Lower leg skin (tissue), 4 donors: ENCODE measurements at places on chromosomes 6 and 20. TPM values are rescaled to one million over a fixed set of nuclear protein-coding genes. Genes with fewer than 3 reads are reported as not detected.

RFX6 gene
- not detected for total RNA-seq

SIRPG gene
- not detected for total RNA-seq

NKX2-2 gene
- not detected for total RNA-seq

OR2H2 gene
- not detected for total RNA-seq

HS3ST5 gene
- not detected for total RNA-seq

CBLN4 gene
- total RNA-seq: not detected

QRSL1 gene
- total RNA-seq: 7.0 TPM

HLA-DRA gene
- 231 TPM for total RNA-seq

SLC17A3 gene
- not detected for total RNA-seq

SGK2 gene
- 1.8 TPM for total RNA-seq

CTAGE9 gene
- not detected for total RNA-seq

- no peak for DNase-seq
Observed at GRCh38 chr6:151445482-151445881, 6.4 kb downstream of the RMND1 start.

GRCh38 chr6:129893640-129894039 is 32.5 kb upstream of the TMEM244 start:
- no peak for DNase-seq

DNA sequence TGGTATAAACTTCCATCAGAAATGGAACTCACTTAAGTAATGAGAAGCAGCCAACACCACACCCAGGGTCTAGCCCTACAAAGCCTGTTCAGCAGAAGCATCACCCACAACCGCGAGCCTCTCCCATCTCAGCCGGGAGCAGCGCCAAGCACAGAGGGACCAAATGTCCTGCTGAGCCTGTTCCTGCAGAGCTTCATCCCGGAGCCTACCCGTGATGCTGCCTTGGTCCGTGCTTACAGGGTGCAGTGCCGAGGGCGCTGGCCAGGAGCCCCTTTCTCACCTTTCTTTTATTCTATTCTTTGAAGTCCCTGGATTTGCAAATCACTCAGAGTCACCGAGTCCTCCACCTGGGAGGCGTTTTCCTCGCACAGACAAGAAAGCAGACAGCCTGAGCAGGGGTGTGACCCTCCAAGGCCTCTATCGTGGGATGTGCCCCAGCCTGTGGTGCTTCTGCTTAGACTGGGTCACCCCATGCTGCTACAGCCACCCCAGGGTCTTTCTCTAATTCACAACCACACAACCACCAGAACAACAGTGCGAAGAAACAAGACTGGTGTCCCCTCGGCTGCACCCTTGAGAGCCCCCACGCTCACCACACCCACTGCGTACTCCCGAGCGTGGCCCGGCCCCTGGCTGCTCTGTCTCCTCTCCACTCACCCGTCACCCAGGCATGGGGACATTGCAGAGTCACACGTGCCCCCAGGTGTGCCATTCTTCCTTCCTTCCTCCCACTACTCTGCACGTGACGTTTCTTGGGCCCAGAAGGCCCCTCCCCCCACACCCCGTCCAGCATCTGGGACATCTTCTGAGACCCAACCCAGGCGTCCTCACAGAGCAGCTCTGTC is 92.2 kb upstream of the MPC1 start:
- no peak for DNase-seq

- DNase-seq: no peak
Observed at GRCh38 chr6:139248911-139249310, 42.9 kb downstream of the TXLNB start.

GRCh38 chr6:117677553-117678141 is 2.4 kb downstream of the NUS1 start:
- DNase-seq: no peak

DNA sequence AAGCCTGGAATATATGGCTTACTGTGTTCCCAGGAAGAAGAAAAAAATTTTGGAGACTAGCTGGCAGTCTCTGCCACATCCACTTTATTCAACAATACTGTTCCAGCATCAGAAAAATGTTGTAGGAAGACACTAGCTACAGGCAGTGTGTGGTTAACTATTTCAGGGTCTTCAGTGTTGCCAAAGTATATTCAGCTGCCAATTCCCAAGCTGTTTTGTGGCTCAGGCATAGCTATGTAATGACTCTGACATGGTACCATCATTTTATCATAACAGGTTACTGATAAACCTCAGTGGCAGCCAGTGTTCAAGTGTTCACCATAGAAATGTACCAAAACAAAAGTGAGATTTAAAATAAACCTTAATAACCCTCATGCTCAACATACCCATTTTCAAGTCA is 503.1 kb downstream of the ADGRB3 start:
- no peak for DNase-seq

GRCh38 chr6:22499815-22500214 is 69.6 kb upstream of the HDGFL1 start:
- no peak for DNase-seq

- no peak for DNase-seq
Observed at GRCh38 chr20:10647471-10647870, 26.3 kb downstream of the JAG1 start.

DNA sequence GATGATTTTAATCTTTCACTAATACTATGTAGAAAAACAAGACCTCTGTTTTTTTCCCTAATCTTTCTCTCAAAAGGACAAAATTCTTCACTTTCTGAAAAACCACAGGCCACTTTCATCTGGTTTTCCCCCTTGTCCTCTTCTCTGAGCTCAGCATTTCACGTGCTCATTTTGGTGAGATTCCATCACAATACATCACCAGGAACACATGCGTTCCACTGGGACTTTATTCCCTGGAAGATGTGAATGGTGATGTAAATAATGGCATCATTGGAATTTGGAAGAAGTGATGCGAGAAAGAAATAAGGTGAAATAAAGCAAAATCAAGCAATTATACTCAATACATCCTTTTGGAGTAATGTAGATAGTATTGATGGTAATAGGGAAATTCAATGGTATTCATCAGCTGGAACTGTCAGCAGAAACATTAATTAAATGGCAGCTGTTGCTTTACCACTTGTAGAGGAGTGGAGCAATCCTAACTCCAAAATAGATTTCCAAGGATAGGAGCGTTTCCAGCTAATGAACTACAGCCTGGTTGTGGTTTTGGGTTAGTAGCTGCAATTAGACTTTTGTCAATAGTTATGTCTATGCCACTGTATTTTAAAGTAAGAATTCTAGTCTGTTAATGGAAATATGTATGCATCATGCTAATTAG is 11.5 kb downstream of the FILIP1 start:
- peak; percentile 40 for DNase-seq

DNA sequence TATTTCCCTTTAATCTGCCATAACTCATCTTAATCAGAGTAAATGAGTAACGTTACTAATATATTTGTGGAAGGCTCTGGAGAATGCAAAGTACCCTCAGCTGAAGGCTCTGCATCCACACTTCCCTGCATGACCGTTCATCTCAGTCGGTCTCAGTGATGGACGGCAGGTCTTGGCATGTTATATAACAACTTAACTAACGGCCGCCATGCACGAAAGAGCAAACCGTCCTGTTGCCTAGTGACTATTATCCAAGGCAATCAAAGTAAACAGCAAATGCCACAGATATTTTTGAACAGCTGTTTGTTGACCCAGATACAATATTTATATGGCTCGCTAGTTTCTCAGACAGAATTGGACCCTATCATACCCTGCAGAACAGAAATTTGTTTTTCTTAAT is 194.9 kb upstream of the SMLR1 start:
- no peak for DNase-seq

GRCh38 chr6:1558388-1558787 is 51.3 kb upstream of the FOXC1 start:
- no peak for DNase-seq

DNA sequence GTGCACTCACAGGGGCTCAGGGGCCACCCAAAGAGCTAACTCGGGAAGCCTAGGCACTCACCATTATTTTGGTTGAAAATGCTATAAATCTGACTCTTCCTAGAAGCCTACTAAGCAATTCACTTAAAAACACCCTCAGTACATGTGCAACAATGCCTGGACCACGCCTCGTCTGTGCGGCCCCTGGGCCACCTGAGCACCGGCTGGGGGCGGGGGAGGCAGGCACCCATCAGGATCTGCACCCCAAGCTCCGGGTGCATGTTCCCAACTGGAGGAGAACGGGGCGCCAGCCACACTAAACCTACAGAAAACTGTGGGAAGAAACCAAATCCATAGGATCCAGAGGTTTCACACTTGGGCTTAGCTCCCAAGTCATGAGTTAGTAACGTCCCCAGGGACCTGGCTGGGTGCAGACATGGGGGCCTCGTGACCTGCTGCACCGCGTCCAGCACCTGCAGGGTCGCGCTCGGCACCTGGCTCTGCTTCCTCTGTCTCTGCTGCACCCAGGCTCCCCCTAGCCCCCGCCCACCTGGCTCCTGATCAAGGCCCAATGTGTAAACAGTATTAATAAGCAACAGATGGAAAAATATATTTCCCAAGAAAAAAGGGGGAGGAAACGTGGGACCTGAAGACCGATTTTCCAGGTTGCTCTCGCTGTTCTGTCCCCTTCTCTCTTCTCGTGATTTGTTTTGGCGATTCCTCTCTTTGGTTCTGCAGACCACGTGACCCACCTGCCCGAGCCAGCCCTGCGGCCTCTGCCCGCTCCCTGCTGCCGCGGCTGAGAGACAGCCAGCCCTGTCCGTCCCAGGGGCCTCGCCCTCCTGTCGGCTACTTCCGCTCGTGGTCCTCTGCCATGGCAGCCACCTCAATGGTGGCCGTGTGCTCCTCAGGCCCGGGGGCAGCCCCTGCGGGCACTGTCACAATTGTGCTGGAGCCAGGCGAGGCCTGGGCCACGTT is 15.5 kb upstream of the HELZ2 start:
- DNase-seq: no peak

- DNase-seq: no peak
Observed at GRCh38 chr6:130517444-130517931, 151.7 kb downstream of the TMEM200A start.

- DNase-seq: no peak
Observed at GRCh38 chr20:20490673-20491072, 122.8 kb downstream of the INSM1 start.

- DNase-seq: no peak
Observed at GRCh38 chr6:42514745-42515144, 49.1 kb upstream of the UBR2 start.

- no peak for DNase-seq
Observed at GRCh38 chr6:96302991-96303390, 218.6 kb upstream of the UFL1 start.

DNA sequence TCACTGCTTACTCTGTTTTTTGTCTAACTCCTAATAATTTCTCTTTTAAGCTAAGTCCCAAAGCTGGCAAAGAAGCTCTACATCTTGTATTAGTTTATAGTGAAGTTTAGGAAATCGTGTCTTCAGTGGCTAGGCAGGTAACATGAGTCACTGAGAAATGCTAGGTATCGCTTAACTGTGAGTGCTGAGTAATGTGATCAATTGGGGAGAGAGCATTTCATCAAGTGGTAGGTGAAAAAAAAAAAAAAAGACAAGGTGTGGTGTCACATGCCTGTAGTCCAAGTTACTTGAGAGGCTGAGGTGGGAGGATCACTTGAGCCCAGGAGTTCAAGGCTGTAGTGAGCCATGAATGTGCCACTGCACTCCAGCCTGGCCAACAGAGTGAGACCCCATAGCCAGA is 125.3 kb downstream of the FAM83B start:
- no peak for DNase-seq

GRCh38 chr20:59866338-59866737 is 67.1 kb downstream of the SYCP2 start:
- DNase-seq: no peak

- no peak for DNase-seq
Observed at GRCh38 chr20:51506527-51507215, 35.8 kb downstream of the NFATC2 start.

- DNase-seq: no peak
Observed at GRCh38 chr6:54614499-54615195, 231.9 kb upstream of the FAM83B start.

- no peak for DNase-seq
Observed at GRCh38 chr20:20211274-20211987, 156.5 kb upstream of the INSM1 start.

DNA sequence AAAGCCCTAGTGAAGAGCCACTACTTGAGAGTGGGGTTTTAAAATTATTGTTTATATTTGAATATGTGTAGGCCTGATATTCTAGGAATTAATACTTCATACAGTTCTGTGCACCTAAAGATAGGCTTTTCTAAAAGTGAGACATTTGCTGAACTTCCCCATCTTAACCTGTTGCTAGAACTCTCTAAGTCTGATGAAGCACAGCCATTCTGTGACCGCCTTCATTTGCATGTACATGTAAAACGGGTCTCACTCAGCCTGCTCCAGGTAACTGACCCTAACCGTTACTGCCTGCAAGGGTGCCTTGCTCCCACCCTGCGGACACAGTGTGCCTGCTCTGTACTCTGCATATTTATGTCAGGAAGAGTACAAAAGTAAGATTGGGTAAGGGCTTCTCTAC is 44.3 kb upstream of the IRF4 start:
- no peak for DNase-seq

- DNase-seq: no peak
Observed at GRCh38 chr6:139152088-139152891, 17.4 kb downstream of the HECA start.

DNA sequence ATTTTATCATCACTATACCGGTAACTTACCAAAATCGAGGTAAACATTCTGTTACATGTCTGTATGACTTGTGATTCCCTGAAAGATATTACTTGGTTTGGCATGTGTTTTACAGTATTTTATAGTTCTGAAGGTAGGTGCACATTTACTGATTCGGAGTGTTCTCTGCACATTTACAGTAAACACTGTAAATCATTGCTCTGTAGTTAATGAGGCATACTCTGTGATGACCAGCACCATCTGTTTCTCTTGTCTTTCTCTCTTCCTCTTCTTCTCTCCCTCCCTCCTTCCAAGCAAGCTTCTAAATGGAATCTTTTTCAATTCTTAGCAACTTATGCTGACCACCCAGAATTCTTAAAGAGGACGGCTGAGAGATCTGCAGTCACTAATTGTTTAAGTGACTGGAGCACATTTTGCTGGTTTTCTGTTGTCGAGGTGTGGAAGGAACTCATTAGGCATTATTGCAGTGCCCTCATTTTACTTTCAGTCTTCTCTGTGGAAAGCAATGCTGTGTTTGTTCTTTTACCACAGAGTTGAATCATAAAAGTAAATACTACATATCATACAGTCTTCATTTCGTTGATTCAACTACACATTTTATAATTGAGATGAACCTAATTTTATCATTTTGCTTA is 126.5 kb downstream of the UTRN start:
- no peak for DNase-seq
